ENCODE measurements at places on chromosomes 7 and 10. TPM values are rescaled to one million over a fixed set of nuclear protein-coding genes. Genes with fewer than 3 reads are reported as not detected.
A peak's percentile ranks its signal among the peaks of the same experiment; 100 is the strongest.

DNA sequence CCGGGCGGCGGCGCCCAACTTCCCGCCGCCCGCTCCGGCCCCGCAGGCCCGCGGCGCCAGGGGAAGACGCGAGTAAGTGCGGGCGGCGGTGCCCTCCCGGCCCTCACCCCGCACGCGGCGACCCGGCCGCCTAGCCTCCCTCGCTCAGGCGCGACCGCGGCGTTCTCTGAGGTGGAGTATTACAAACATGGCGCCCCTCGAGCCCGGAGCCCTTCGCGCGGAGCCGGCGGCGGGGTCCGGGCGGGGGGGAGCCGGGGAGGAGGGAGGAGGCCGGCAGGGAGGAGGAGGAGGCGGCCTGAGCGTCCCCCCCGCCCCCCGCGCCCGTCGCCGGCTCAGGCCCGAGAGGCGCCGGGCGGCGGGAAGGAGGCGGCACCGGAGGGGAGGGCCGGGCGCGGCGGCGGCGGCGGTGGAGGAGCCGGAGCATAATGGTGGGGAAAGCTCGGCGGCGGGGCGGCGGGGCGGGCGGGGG lies at the start of gene ZMYND11:
ZMYND11 (plus strand) TSS at position 324 of the 469 bp plus-strand sequence. CDS start 44,558 bp downstream, outside the sequence.
- peak; percentile 93 for DNase-seq

DNA sequence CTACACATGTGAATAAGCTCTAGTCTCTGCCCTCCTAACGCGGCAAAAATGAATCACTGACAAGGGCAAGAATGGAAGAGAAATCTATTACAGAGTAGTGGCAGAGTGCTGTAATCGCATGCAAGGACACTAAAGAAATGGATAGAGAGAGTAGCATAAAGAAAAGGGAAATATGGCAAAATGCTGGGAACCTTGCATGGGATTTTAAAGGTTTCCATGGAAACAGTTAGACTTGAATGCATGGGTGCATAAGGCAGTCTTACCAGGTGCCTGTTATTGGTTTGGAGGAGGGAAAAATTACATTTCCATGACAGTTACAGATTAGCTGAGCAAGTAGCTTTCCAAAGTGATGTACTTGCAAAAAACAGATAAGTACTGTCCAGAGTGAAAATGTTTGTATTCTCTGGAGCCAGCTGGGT lies 233.4 kb downstream of the PTN start:
- DNase-seq: no peak

DNA sequence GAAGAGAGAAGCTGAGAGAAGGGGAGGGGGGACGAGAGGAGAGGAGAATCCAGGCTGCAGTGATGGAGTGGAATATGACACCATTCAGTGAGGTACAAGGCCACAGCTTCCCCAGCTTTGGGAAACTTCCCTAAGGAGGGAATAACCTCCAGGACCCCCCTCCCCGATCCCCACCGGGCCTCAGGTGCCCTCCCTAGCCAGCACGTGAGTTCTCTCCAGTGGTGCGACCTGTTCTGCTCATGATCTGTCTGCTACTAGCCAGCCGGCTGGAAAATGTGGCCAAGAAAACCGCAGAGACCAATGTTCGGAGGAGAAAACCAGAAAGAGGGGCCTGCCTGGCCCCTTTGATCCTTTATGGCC lies 39.9 kb upstream of the AGK start:
- no peak for DNase-seq

OR6B1 gene
- total RNA-seq: not detected

NOLC1 gene
- total RNA-seq: 56.0 TPM

GRCh38 chr7:126443951-126444350 lies 808.8 kb downstream of the GRM8 start:
- DNase-seq: no peak

DNA sequence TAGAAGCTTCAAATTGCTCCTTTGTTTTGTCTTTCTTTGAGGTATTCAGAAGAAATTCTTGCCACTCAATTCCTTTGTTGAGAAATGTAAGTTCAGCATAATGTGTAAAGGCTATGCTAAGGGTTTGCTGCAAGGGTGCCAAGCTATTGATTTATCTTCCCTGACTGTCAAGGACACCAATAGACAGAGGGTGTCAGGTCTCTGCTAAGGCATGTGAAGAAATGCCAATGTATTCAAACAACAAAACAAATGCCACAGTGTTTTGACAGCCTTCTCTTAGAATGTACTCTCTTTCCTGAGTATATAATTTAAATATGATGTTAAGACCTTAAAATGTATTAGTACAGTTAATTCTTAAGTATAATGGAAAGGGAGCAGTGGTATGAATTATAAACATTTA lies 62.4 kb downstream of the LRGUK start:
- DNase-seq: no peak

DNA sequence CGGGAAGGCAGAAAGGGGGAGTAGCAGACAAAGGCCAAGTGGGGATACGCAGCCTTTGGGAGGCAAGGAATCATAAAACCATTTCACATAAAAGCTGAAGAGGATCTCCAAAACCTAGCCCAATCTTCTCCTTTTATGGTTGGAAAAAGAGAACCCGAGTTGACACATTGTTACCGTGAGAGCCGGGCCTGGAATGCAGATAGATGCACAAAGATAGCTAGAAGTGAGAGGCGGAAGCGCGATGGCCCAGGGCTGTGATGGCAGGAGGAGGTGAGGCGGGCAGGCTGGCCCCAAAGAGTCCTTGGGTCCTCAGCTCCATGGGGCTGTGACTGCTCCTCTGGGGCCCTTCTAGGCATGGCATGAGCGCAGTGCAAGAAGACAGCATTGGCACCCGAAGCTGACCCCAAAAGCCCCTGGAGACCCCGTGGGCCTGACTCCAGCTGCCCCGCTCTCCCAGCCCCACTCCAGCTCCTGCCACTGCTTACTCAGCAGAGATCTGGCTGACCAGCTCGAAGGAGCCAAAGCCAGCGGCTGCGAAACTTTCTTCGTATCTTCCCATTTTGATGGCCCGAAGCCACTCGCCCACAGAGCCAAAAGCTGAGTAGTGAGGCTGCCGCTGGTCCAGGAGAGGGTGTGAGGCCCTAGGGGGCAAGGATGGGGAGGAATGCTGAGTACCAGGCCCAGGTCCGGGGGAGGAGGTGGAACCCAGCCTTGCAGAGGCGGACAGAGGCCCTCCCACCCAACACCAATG lies 22.5 kb downstream of the EPHB4 start:
- no peak for DNase-seq

GRCh38 chr10:29522918-29523317 lies 111.9 kb downstream of the SVIL start:
- no peak for DNase-seq
